ENCODE measurements at places on chromosomes 7 and 10. TPM values are rescaled to one million over a fixed set of nuclear protein-coding genes. Genes with fewer than 3 reads are reported as not detected.

Gene INPP5A
- total RNA-seq: 62.3 TPM

Gene TMEM236
- total RNA-seq: not detected

Gene IKZF1
- total RNA-seq: not detected

Gene CDC14C
- total RNA-seq: not detected

Gene MYO3A
- not detected for total RNA-seq

Gene FAM241B
- not detected for total RNA-seq

GRCh38 chr10:7857262-7857661 is 39.0 kb downstream of the TAF3 start:
- H3K27ac ChIP-seq: no peak overlapping the region
- no peak for DNase-seq
- no peaks in the 10 kb centered on the region for H3K36me3 ChIP-seq
- H3K4me1 ChIP-seq: no peaks in the 10 kb centered on the region
- H3K27me3 ChIP-seq: no peaks in the 10 kb centered on the region

GRCh38 chr7:32206488-32206887 is 136.3 kb upstream of the PDE1C start:
- no peaks in the 10 kb centered on the region for H3K36me3 ChIP-seq
- H3K4me3 ChIP-seq: no peak overlapping the region
- H3K4me1 ChIP-seq: 0 out of 2 replicates have a peak, but pooled peaks cover 5% of the 10 kb centered on the region
- peaks cover 9% of the 10 kb centered on the region for H3K27me3 ChIP-seq
- H3K27ac ChIP-seq: no peak overlapping the region

GRCh38 chr7:95303013-95303905 is 21.1 kb downstream of the PON1 start:
- peaks cover 4% of the 10 kb centered on the region for H3K27me3 ChIP-seq
- H3K4me3 ChIP-seq: no peak overlapping the region
- H3K4me1 ChIP-seq: no peaks in the 10 kb centered on the region
- H3K27ac ChIP-seq: no peak overlapping the region
- no peaks in the 10 kb centered on the region for H3K36me3 ChIP-seq

GRCh38 chr7:30647589-30648364 is 34.5 kb downstream of the CRHR2 start:
- 0 out of 2 replicates have a peak, but pooled peaks cover 10% of the 10 kb centered on the region for H3K36me3 ChIP-seq
- no peak overlapping the region for H3K4me3 ChIP-seq
- no peak for DNase-seq
- no peaks in the 10 kb centered on the region for H3K4me1 ChIP-seq
- no peak overlapping the region for H3K27ac ChIP-seq
- H3K27me3 ChIP-seq: no peaks in the 10 kb centered on the region

DNA sequence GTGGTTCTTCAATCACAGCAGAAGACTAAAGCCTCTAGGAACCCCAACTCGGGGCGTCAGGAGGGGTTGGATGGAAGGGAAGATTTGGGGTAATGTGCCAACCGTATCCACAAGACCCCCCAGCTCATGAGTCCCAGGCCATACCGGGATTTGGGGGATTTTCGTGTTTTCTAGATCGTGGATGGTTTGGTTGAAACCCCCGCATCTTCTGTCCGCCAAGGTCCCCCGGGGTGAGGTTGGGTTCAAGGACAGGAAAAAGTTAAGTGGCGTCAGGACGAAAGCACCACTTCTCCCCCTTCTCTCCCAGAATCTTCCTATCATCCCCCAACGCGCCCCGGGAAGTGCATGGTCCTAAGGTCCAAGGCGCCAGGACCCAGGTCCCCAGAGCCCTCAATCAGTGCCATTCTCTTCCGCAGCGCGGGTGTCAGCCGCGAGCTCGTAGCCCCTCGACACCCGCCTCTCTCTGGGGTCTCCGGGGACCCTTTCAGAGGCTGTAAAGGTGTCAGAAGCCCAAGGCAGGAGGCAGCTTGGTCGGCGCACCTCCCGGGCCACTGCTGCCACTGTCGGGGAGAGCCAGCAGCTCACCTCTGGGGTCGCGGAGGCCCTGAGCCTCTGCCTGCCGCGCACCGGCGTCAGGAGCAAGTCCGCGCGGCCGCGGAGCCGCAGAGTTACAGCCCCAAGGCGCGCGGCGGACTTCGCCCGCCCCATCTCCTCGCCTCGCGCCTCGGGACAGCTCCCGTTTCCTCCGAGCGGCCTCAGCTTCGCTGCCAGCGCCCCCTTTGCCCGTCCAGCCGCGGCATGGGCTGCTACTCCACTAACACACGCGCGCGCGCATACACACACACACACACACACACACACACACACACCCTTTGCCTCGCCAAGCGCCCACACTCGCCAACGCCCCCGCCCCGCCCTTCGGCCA is 1.5 kb downstream of the MKX start:
- H3K4me3 ChIP-seq: peak overlapping the region; percentile 34
- no peaks in the 10 kb centered on the region for H3K36me3 ChIP-seq
- peaks cover 70% of the 10 kb centered on the region for H3K27me3 ChIP-seq

- no peaks in the 10 kb centered on the region for H3K36me3 ChIP-seq
- H3K27me3 ChIP-seq: no peaks in the 10 kb centered on the region
- H3K4me1 ChIP-seq: no peaks in the 10 kb centered on the region
- no peak overlapping the region for H3K4me3 ChIP-seq
- no peak overlapping the region for H3K27ac ChIP-seq
Observed at GRCh38 chr10:78523453-78523852, 489.8 kb downstream of the RPS24 start.

- H3K27me3 ChIP-seq: no peaks in the 10 kb centered on the region
- no peak for DNase-seq
- no peaks in the 10 kb centered on the region for H3K36me3 ChIP-seq
- H3K27ac ChIP-seq: no peak overlapping the region
- H3K4me1 ChIP-seq: peaks cover 7% of the 10 kb centered on the region
Observed at GRCh38 chr7:141709749-141710148, 1.6 kb downstream of the WEE2 start.

GRCh38 chr7:27143950-27144780 is 684 bp upstream of the HOXA5 start:
- peaks cover 12% of the 10 kb centered on the region for H3K36me3 ChIP-seq
- H3K4me3 ChIP-seq: peak overlapping the region; percentile 48
- H3K4me1 ChIP-seq: peaks cover 53% of the 10 kb centered on the region
- no peaks in the 10 kb centered on the region for H3K27me3 ChIP-seq

DNA sequence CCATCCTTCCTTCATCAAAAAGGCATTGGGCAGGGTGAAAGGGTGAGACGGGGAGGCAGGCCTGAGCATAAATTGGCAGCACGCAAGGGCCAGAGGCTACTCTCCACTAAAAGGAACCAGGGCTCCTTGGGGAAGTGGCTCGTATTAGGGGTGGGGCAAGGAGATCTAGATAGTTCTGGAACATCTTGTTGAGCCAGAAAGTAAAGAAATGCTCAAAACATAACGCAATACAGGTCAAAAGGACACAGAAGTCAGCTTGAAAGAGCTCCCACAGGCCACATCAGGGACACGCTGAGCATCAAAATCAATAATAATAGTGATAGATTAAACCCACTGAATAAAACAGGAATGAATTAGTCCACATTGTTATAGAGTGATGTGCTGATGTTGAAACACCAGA is 203.1 kb downstream of the ELMO1 start:
- H3K4me3 ChIP-seq: no peak overlapping the region
- H3K4me1 ChIP-seq: no peaks in the 10 kb centered on the region
- no peaks in the 10 kb centered on the region for H3K27me3 ChIP-seq
- DNase-seq: no peak

DNA sequence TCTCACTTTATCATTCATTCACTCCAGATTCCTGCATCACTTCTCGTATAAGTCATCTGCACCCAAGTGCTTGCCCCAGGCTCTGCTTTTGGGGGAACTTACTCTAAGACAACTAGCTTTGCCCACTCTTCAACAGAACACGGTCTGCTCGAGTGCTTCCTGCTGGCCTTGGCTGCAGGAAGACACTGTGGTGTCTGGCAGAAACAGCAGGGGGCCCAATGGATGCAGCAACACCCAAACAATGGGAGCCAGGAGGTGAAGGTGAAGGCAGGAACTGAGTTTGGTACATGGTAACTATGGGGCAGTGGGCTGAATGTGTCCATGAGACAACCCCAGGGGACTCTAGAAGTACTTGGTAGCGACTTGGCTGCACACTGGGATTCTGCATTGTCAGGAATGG is 344.0 kb downstream of the REEP3 start:
- no peak for DNase-seq
- no peaks in the 10 kb centered on the region for H3K4me1 ChIP-seq
- no peaks in the 10 kb centered on the region for H3K27me3 ChIP-seq

DNA sequence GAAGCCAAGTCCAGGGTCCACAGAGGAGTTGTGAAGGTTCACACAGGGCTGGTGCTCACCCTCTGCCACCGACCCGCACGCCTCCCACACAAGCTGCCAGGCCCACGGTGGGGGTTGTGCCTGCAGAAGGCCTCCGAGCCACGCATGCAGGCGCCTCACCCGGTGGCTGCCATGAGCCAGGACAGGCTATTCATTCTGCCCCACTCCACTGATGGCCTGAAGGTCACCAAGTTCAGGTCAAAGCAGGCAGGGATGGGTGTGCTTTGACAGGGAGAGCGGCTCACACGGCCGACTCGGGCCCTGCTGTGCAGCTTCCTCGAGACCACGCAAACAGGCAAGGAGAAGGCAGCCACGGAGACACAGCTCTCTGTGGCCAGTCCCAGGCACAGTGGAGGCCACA is 143.9 kb downstream of the MAD1L1 start:
- no peak for DNase-seq
- H3K4me1 ChIP-seq: no peaks in the 10 kb centered on the region
- H3K27ac ChIP-seq: no peak overlapping the region

DNA sequence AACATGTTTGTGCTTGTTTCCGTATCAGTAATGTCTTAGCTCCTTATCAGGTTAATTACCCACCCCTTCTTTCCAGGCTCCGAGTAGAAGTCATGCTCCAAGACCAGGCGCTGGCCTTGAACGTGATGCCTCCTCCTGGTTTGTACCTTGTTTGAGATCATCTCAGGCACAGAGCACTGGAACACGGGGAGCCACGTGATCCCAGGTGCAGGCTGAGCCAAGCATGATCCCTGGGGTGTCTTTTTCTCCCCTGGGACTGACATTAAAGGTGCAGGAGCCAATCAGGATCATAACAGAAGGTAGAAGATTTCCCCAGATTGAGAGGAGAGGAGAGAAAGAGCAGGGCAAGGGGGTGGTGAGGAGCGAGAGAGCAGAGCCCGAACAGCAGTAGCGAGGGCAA is 626.1 kb upstream of the GALNT17 start:
- H3K27ac ChIP-seq: no peak overlapping the region
- no peaks in the 10 kb centered on the region for H3K36me3 ChIP-seq
- H3K4me1 ChIP-seq: no peaks in the 10 kb centered on the region
- H3K27me3 ChIP-seq: no peaks in the 10 kb centered on the region

DNA sequence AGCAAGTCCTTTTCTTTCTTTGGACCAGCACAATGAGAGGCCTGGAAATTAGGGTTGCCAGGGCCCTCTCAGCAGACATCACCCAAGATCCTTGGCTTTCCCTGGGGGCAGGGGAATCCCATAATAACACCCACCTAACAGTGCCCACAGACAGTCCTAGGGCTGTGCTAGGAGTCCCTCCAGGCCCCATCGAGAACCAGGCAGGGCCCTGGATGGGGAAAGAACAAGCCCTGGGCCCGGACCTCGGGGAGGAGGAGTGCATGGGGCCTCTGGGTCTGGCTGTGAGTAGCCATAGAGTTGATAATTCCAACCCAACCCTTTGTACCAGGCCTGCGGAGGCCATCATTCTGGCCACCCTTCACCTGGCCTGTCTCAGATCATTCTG is 201.2 kb upstream of the ZMIZ1 start:
- no peak for DNase-seq
- H3K36me3 ChIP-seq: no peaks in the 10 kb centered on the region
- no peak overlapping the region for H3K4me3 ChIP-seq

DNA sequence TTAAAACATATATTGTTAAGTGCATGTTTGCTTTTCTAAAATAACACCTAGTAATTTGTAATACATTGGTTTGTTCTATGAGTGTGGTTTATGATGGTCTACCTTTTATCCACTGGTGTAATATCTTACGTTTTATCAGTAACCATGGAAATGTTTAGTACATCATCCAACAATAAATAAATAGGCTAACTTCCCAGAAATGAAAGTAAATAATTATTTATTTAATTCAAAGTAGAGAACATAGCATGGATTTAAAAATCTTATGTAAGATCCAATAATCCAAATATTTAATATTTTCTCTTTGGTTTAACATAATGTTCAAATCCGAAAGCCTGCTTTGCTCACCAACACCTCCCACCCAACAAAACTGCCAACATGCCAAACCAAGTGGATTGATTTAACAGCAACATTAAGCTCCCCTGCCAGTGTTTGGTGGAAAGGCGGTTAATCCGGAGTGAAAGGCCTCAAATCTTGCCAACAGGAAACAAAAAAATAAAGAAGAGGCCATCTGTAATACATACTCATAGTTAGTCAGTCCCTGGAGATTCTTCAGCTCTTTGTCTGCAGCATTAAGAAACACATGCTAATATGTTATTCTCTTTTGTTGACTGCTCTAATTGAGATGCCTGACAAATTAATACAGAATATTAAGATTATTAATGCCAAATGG is 897.8 kb downstream of the CNTNAP2 start:
- no peak for DNase-seq
- no peaks in the 10 kb centered on the region for H3K36me3 ChIP-seq
- no peak overlapping the region for H3K4me3 ChIP-seq
- H3K4me1 ChIP-seq: no peaks in the 10 kb centered on the region

GRCh38 chr10:88944813-88945212 is 7.8 kb downstream of the ACTA2 start:
- DNase-seq: no peak
- H3K4me3 ChIP-seq: no peak overlapping the region
- H3K36me3 ChIP-seq: peaks cover 90% of the 10 kb centered on the region
- no peaks in the 10 kb centered on the region for H3K27me3 ChIP-seq

DNA sequence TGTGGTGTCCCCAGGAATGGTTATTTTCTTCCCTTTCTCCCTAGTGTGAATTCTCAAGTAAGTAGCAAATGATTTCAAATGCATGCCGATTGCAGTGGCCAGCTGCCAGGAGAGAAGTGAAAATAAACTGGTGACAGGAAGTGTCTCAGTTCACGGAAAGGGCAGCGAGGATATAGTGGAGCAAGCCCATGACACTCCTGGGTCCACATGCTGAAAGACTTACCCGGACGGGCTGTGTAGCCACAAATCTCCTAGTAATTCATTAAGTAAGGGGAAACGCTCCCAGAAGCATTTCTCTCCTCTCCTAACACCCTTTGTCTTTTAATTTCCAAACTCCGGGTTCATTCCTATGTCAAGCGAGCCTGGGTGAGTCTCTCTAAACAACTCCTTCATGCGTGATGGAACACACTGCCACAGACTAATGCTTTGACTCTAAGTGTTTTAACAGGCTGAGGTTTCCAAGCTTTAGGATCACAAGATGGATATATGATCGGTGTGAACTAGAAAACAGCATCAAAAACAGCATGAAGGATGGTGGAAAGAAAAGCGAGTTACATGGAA is 125.6 kb downstream of the CYP26A1 start:
- no peaks in the 10 kb centered on the region for H3K27me3 ChIP-seq
- peak; percentile 92 for DNase-seq
- peak overlapping the region; percentile 19 for H3K4me3 ChIP-seq
- H3K4me1 ChIP-seq: peaks cover 21% of the 10 kb centered on the region

- no peak for DNase-seq
- no peaks in the 10 kb centered on the region for H3K4me1 ChIP-seq
- H3K27me3 ChIP-seq: no peaks in the 10 kb centered on the region
Observed at GRCh38 chr7:105920766-105921165, 42.3 kb upstream of the CDHR3 start.
